ENCODE measurements at places on chromosomes 16 and 17. TPM values are rescaled to one million over a fixed set of nuclear protein-coding genes. Genes with fewer than 3 reads are reported as not detected.
A peak's percentile ranks its signal among the peaks of the same experiment; 100 is the strongest.

- peak; percentile 89 for DNase-seq
These were observed 126.3 kb downstream of the ABCC1 start for GRCh38 chr16:16075488-16076422.

KRT33A gene
- total RNA-seq, result not detected

- no peak for DNase-seq
These were observed 154.4 kb downstream of the ABCC12 start for GRCh38 chr16:48001324-48001895.

DNA sequence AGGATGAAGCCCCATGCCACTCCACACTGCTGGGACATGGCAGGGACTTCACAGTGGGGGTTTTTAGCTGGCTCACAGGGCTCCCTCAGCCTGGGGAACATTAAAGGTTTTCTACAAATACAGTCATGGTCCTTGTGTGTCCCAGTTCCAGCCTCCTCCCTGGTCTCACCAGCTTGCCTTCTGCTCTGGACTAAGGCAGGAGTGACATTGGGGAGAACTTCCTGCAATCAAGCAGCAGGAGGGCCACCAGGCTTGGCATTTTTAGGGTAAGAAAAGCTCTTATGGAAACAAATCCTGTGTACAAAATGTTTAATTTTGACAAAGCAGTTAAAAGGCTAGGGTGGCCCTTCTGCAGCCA is 1.9 kb downstream of the PARD6A start:
- no peak for DNase-seq

GRCh38 chr16:167122-167690 is 1.4 kb downstream of the HBM start:
- DNase-seq, result no peak

DNA sequence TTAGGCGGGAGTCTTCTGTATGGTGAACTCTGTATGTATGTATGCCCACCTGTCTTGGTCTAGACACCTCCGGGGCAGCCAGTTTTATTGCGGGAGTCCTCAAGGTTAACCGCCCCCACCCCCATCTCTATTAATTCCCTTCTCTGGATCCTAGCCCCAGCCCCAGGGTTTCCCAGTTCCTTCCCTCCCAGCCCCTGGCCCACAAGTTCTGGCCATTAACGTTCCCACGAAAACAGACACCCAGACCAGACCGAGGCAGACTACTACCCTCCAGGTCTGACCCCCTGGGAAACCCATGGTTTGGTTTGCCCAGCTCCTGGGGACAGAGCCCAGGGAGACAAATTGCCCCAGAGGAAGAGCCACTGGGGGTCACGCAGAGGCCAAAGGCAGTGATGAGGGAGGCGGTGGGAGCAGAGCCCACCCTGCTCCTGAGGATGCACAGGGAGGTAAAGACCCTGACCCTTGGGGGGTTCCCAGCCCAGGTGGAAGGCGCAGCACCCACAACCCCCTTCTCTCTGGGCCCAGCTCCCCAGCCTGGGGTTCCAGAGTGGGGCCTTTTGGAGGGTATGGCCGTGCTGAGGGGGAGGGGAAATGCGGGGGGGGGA is 8.5 kb downstream of the TBKBP1 start:
- no peak for DNase-seq

GNGT2 gene
- 0.27 TPM for total RNA-seq

- DNase-seq, result no peak
These were observed 21.3 kb upstream of the HEXD start for GRCh38 chr17:82396601-82397435.

GRCh38 chr16:9165681-9166080 is 74.2 kb downstream of the HAPSTR1 start:
- no peak for DNase-seq

GRCh38 chr16:53090591-53091411 is 36.0 kb downstream of the CHD9 start:
- DNase-seq, result peak; percentile 59
